ENCODE measurements at places on chromosomes 3 and 15. TPM values are rescaled to one million over a fixed set of nuclear protein-coding genes. Genes with fewer than 3 reads are reported as not detected.

- no peak for DNase-seq
Observed at GRCh38 chr3:106296062-106296461, 427.2 kb upstream of the CBLB start.

DNA sequence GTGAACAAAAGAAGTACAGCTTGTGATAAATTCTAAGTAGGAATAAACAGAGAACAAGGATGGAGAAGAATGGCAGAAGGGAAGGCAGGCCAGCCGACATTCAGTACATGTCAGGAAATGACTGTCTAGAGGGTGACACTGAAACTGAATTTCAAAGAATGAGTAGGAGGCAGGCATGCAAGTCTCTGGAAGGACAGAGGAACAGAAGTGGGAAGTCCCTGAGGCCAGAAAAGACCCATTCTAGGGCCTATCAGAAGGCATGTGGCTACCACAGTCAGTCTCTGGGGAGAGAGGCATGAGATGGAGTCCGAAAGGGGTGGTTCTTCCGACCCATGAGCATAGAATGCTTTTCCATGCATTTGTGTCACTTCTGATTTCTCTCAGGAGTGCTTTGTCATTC lies 243.5 kb upstream of the UBE2E2 start:
- no peak for DNase-seq

Gene FMN1
- 1.1 TPM for total RNA-seq

Gene MFGE8
- 9.7 TPM for total RNA-seq

Gene LEKR1
- total RNA-seq = 0.66 TPM

Gene TRANK1
- total RNA-seq = 18.8 TPM

Gene AHSG
- 1,407 TPM for total RNA-seq

Gene CLDN18
- total RNA-seq = not detected

Data from right lobe of liver (tissue), 6 donors.